ENCODE measurements at places on chromosomes 3 and 15.
A peak's percentile ranks its signal among the peaks of the same experiment; 100 is the strongest.

GRCh38 chr15:31130576-31131237, 29.2 kb upstream of the TRPM1 start:
- no peak for DNase-seq

DNA sequence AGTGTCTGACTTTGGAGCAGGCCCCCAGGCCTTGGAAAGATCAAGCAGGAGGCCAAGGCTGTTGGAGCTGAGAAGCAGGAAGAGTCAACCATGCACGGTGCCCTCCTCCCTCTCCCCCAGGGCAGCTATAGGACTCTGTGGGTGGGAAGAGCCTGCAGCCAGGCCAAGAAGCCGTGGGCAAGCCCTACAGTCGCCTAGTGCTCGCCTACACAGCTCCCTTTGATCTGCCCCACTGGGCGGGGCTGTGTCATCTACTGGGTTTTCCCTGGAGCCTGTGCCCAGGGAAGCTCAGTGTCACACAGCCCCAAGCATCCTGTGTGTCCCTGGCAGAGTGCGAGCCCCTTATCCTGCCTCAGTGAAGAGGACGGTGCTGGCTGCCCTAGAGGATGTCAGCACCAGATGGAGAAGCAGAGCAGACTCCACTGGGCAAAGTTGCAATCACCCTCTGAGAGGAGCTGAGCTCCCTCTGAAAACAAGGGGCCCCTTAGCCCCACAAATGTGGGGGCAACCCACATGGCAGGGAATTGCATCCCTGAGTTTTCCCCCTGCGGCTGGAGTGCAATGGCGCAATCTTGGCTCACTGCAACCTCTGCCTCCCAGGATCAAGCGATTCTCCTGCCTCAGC, 72.2 kb downstream of the KLF13 start:
- DNase-seq = no peak

GRCh38 chr3:111652492-111653180, 57.5 kb upstream of the ZBED2 start:
- no peak for DNase-seq

GRCh38 chr3:177579419-177579818, 382.1 kb upstream of the TBL1XR1 start:
- no peak for DNase-seq

GRCh38 chr3:9715764-9716437, 12.3 kb downstream of the CPNE9 start:
- DNase-seq = peak; percentile 91

All from stromal cell of bone marrow (primary cell).